AML-193 (cell line): ENCODE measurements at places on chromosomes 12 and 14.

DNA sequence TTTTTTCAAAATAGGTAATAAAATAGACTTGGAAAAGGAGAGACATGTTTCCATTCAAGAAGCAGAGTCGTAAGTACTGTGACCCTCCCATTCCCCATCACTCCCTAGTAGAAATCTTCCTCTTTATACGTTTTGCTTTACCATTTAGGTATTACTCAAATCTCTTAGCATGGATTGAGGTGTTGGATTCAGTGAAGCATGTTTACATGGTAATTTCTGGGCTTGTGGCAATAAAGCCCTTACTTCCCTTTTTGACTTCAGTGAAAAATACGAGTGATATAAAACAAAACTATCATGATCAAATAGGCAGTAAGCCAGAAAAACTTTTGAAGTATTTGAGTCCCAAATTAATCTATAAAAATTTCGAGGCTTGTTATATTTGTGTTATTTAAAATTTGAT, 27.4 kb downstream of the RAB21 start:
- DNase-seq = no peak

GRCh38 chr14:28765831-28766468, 637 bp upstream of the FOXG1 start:
- no peak for DNase-seq

GRCh38 chr12:114504311-114504710, 98.4 kb upstream of the TBX5 start:
- DNase-seq = no peak

DNA sequence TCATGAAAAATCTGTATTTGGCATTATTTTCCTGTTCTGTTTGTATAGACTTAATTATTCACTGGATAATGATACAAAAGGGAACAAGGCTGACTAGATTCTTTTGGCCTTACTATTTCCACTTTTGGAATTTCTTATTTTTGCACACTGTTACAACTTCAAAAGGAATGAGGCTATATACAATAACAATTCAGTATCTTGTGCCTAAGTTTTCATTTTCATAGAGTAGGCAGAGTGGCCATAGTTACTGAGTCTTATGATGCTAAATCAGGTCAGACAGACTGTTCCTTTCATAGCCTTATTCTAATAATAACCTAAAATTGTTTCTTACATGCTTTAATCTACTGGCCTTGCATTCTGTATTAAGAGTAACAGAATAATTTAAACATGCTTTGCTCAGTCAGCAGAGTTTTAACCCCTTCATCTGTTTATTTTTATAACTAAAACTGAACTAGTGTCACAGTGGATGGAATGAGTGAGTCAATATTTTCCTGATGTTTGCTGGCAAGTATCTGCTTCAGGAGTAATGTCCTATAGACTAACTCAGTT, 10.5 kb downstream of the TTC8 start:
- DNase-seq = no peak

GRCh38 chr14:65922142-65922541, 509.6 kb downstream of the FUT8 start:
- no peak for DNase-seq

DNA sequence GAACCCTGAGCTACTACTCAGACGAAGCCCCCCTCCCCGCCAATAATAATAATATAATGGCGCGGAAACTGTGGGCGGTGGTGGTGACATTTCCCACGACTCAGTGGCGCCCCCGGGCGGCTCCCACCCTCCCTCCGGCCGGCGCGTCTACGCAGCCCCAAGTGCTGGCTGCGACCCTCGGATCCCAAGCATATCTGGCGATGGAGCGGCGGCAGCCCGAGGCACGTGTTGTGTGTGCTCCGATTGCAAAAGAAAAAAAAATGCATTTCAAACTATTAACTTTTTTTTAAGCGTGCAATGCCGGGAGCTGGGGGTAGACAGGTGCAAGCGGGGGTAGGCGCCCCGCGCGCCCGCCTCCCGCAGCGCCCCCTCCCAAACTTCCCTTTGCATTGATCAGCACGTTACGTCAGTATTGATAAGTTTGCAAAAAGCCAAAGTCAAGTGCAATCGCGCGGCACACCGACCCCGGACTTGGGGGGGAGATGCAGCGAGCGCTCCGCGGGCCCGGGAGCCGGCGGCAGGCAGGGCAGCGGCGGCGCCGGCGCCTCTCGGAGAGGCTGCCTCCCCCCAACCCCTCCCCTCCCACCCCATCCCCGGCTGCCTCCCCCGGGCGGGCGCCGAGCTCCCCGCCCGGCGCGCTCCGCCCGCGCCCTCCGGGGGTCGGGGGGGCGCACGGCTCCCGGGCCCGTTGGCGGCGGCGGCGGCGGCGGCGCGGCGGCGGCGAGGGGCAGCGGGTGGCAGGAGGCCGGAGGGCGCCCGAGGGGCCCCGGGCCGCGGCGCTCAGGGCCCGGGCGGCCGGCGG, 113.1 kb upstream of the MYL2 start:
- DNase-seq = no peak

DNA sequence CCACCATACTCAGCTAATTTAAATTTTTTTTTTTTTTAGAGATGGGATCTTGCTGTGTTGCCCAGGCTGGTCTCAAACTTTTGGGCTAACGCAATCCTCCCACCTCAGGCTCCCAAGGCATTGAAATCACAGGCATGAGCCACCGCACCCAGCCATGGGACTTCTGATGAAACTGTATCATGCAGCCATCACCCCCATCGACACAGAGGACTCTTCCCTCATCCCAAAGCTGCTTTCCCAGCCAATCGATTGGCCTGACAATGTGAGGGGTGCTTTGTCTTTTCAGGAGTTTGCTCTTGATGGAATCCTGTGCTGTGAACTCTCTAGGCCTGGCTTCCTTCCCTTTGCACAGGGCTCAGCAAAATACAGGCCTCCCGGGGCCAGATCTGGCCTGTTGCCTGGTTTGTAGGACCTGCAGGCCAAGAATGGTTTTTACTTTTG, 59.6 kb upstream of the NCOR2 start:
- no peak for DNase-seq

- DNase-seq = no peak
These were observed 856 bp downstream of the ZBTB42 start for GRCh38 chr14:104801520-104802393.

GRCh38 chr14:29584992-29585391, 342.7 kb downstream of the PRKD1 start:
- DNase-seq = no peak

GRCh38 chr12:79681008-79681590, 9.7 kb downstream of the PAWR start:
- DNase-seq = peak; percentile 36

- DNase-seq = no peak
These were observed 17.7 kb downstream of the WNT5B start for GRCh38 chr12:1646569-1647284.

GRCh38 chr14:33792009-33792719, 158.7 kb downstream of the EGLN3 start:
- no peak for DNase-seq

- DNase-seq = no peak
These were observed 13.4 kb upstream of the NOVA1 start for GRCh38 chr14:26611259-26611658.
